Central memory CD4-positive, alpha-beta T cell (primary cell): ENCODE measurements at places on chromosomes 2 and 18.

- no peak for DNase-seq
These were observed 192.1 kb upstream of the ID2 start for GRCh38 chr2:8489751-8490150.

DNA sequence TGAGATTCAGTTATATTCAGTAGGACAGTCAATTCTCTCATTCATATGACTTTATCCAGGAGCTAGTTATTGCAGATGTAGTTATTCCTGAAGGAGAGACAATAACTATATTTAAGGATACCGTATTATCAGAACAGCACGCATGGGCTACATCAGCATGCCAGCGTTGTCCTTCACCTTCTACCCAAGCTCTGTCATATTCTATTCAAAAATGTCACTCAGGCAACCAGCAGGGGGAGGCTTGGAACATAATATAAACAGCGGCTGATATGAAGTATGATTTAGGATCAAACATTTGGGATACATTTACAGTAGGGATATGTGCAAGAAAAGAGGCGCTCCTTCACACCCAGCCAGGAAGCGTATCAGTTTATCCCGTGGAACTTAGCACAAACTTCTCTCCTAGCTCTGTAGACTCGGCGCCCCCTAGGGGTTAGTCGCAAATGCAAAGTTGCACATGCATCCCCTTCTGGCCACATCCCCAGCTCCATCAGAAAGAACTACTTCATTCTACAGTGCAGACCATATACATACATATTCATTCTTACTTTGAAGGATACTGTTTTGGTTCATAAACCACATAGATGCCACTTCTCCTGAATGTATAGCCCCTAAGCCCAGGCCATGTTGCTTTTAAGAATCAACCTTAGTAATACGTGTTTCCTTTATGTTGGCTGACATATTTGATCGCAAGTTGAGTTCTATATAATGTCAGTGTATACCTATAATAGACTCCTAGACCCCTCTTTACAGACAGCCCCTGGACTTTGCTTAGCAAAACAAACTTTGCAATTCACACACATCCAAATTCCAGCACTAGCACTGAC lies 759.4 kb downstream of the ADCYAP1 start:
- DNase-seq = no peak

DNA sequence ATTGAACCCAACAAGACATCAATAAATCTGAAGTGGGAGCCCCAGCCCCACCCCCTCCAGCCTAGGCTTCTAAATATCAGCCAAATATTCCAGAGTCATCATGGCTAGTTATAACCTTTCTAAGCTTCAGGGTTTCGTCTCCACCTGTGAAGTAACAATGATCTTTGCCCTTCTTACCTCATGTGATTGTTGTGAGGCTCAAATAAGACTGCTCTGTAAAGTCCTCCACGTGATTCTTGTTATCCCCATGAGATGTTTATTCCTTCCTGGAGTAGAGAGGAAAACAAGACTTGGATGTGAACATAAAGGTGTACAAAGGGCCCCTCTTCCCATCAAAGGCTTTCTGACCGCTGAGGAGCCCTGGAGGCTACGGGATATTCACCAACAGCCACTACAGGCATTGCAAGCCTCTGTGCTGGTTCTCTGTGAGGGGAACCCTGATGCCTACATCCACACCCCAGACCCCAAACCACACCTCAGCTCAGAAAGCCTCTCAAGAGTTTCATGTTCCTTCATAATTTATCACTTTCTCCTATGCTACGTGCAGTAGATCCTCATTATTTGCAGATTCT lies 20.1 kb upstream of the REEP1 start:
- DNase-seq = no peak

DNA sequence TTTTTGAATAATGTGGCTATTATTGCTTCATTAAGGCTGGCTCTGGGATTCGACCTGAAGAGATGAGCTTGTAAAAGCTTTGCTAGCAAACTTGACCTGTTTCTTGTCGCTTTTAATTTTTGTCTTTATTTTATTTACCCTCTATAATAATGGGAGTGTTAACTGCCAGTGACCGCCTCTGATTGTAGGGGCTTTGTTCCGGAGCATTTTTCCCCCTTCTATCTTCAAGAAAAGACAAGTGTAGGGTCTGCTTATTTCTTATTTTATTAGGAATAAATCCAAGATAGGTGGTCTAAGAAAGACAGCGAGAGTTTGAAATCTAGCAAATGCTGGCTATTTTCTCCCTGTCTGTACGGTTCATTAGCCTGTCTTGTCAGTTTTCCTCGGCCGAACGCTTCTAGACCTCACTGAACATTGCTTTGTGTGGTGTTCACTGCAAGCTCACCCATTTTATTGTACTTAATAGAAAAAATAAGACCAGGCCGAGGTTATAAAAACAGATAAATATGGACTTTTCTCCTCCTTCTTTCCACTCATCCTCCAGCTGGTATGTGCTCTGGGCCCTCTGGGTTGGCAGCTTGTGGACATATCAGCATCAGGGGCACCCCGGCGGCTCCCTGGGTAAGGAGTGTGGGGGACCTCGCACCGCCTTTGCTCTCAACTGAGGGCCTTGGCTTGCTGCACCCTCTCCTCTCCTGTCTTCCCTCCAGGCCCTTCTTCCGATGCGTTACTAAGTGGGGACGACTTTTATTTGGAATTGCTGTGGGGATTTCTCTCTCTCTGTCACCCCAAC lies 8.5 kb downstream of the MEIS1 start:
- DNase-seq = no peak

DNA sequence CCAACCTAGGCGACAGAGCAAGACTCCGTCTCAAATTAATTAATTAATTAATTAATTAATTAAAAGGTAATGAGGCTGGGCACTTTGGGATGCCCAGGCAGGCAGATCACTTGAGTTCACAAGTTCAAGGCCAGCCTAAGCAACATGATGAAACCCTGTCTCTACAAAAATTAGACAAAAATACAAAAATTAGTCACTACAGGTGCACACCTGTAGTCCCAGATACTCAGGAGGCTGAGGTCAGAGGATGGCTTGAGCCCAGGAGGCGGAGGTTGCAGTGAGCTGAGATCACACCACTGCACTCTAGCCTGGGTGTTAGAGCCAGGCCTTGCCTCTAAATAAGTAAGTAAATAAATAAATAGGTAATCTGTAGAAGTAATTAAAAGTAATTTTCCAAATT lies 6.8 kb downstream of the SF3B1 start:
- DNase-seq = no peak

DNA sequence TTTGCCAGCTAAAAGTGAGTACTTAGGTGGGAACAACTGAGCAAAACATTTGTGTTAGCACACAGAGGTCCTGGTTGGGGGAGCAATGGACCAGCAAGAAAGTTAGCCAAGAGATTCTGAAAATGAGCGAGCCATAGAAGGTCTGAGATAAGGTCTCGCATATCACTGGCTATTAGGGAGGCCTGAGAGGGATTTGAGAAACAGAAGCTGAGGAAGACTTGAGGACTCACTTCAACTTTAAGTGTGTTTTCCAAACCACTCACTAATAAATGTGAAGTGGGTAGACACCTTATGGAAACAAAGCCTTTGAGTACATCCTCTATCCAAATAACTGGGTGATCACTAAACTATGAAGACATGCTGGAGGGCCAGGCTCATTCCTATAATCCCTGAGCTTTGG lies 958.5 kb downstream of the DPP10 start:
- no peak for DNase-seq

GRCh38 chr2:209791151-209791550 lies 19.5 kb downstream of the UNC80 start:
- no peak for DNase-seq

DNA sequence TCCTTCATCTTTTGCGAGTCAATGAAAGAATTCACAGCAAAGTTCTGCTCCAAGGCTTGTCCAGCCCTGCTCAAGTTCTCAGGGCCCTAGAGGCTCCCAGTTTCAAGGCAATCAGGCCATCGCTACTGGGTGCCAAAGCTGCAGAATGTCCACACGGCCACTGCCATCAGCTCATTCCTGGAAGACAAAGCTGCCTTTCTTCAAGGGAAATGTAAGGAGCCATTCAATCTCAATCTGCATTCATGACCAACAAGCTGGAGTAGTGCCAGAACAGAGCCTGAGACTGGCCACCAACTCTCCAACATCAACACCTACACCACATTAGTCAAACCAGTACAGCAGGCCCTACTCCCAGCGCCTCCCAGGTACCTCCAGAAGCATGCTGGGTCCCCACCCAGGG lies 202.2 kb downstream of the TCF4 start:
- no peak for DNase-seq

- DNase-seq = no peak
These were observed 130.7 kb downstream of the UBE2E3 start for GRCh38 chr2:181111059-181111458.

GRCh38 chr2:44296653-44297052 lies 21.4 kb downstream of the SLC3A1 start:
- no peak for DNase-seq

DNA sequence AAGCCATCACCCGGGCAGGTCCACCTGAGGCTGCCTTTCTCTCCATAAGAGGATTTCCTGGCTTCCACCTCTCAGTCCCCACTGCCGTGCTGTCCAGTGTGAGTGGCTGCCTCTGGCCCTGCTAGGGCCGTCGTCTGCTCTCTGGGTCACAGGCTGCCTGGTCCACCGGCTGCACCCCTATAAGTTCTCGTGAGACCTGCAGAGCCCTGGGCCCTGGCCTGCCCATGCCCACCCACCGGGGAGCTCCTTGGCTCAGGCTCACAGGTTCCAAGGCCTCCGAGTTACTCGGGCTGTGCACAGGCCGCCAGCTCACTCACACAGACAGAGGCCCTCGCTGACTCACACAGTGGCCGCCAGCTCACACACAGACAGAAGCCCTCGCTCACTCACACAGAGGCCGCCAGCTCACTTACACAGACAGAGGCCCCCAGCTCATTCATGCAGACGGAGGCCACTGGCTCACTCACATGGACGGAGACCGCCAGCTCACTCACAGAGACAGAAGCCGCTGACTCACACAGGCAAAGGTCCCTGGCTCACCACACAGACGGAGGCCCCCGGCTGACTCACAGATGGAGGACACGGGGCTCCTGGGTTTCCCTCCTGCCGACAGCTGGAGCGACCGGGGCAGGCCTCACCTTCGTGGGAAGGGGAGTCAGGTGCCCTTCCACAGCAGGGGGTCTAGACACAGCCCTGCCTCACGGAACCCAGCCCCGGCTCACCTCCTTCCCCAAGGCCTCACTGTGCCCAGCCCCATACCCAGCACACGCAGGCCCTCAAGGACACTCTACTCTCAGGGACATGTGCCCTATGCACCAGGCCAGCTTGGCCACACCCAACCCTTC lies 334.1 kb upstream of the MYT1L start:
- DNase-seq = no peak

DNA sequence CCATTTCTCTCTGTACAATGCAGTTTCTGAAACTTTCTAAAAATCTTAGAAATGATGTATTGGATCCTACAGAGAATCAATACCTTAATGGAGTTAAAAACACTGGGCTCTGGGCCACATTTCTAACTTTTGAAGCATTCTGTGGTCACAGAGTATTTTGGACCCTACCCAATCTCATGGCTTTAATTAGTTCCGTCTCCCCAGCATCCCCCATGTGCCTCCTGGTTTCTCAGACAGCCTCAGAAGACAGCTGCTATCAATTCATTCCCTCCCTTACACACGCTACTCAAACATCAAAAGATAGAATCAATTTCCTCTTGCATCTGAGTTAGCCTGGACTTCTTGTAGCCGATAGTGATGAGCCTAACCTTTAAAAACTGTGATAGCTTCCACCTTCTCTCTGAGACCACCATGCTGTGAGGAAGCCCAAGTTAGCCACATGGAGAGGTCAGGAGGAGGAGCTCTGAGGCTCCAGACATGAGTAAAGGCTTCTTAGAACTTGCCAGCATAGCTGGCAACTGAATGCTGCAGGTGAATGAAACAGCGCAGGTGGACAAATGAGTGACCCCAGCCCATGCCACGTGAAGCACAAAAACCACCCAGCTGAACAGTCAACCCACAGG lies 10.4 kb downstream of the ADCY3 start:
- no peak for DNase-seq

DNA sequence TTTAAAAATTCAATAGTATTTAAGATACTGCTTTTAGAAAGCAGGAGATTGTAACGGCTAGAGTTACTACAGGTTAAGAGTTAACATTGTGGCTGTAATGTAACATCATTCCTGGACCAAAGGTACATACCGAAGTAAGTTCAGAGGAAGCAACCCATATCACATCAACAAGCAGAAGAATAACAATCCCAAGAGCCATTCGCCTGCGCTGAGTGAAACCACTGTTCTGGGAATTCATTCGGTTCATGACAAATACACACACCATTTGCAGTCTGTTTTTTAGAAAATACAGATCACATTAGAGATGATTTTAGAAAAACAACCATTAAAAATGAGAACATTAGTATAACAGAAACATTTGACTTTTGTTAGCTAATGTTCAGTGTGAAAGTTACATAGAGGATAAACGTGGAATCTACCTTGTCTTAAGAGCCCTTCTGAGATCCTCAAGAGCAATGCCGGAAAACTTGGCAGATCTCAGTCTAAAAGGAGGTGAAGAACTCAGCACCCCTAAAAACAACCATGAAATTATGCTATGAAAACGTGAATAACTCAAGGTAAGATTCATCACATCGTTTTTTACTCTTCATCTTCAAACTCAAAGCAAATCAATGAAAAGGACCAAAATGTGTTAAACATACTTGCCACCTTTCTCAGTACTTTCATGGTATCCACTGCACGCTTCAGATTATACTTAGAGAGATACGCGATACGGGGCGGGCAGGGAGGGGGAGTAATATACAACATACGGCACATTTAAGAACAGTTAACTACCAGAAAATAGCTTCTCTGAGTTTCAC lies 1.2 kb downstream of the SLC35F5 start:
- DNase-seq = no peak

- no peak for DNase-seq
These were observed 60.7 kb downstream of the EN1 start for GRCh38 chr2:118786746-118787145.

GRCh38 chr2:54553775-54554174 lies 97.6 kb downstream of the SPTBN1 start:
- DNase-seq = no peak

GRCh38 chr2:177484180-177484795 lies 91.7 kb downstream of the AGPS start:
- no peak for DNase-seq

DNA sequence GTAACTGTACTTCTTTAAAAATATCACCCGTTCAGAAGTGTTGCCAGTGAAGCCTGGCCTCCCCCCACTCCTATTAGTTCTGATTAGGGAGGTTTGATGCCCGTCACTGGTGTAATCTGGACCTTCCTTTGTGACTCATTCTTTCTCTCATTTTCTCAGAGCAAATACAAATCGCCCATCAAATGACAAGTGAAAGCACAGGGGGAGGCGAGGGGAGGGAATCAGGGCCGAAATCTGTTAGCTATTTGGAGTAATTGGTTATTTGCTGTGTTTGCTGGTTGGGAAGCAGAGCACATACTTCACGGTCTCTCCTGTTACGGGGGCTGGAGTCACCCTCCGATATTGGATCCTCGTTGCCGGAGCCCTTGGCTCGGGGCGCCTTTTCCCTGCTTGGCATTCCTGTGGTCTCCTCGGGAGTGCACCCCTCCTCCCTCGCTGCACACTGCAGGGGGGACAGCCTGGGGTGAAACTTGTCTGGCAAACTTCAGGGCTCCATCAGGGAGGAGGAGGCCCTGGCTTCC lies 178.1 kb downstream of the DYSF start:
- DNase-seq = no peak
